GM19239 (cell line): ENCODE measurements at places on chromosomes 6 and 20.

DNA sequence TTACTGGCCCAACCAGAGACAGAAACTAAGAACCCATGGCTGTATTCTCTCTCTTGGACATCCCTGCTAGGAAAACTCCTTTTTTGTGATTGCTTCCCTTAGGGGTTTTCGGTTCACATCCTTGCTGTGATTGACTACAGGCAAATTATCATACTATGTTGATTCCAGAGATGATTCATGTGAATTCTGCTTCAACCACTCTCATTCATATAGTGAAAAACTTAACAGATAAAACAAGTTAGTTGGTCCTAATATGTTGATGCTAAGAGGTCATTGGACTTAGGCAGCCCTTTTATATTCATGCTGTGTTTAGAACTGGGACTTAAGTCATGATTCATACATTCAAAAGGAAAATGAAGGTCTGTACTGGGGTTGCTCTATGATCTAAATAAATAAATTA, 76.9 kb upstream of the CCN2 start:
- no peak for DNase-seq

DNA sequence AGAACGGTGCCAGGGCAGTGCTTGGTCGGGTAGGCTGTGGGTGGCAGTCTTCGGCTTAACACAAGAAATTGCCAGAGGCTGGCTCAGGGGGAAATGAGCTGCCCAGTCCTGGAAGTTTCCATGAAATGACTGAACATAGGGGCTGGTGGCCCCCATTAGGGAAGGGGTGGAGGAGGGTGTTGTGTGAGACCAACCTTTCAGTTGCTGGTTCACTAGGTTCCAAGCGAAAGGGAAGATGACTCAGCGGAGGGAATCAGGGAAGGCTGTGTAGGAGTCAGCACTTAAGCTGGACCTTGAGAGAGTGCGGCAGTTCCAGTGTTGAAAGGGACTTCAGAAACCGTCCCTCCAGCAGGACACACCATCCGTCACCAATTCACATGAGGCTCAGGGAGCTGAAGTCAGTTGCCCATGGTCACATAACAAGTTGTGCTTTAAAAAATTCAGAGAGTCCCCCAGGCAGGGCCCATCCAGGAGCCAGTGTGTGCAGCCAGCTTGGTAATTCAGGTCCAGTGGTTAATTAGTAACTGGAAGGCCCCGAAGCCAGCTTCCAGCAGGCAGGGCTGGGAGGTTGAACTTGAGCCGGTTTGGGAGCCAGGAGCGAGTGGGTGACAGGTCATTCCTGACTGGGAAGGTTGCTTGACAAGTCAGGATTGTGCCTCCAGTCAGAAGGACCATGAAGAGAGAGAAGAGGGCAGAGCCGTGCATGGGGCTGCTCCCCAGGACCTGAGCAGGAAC, at the start of gene SGK2:
TSS of gene SGK2 (plus strand) at position 616 of the 735 bp plus-strand sequence. CDS start 7,469 bp downstream, outside the sequence.
- DNase-seq, result no peak

GRCh38 chr6:85453052-85453451, 3.2 kb downstream of the NT5E start:
- DNase-seq, result no peak

GRCh38 chr20:46047821-46048220, 18.8 kb downstream of the SLC12A5 start:
- DNase-seq, result no peak

GRCh38 chr6:27096834-27097511, 150.5 kb upstream of the PRSS16 start:
- DNase-seq, result peak; percentile 12

DNA sequence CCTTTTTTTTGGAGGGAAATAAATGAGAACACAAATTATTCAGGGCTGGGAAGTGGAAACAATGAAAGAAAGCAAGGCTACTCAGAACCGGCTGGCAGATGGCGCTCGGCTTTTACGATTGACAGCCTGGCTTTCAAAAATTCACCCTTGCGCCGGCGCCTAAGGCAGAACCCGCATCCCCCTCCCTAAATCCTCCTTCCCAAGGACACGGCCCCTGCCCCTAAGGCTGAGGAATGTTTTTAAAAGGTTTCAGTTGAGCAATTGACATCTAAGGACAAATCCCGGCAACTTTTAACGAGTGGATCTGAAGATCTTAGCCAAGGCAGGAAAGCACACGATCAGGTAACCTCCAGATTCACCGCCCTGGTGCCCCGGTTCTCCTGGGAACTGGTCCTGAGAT, 16.3 kb downstream of the GNAS start:
- DNase-seq, result no peak

DNA sequence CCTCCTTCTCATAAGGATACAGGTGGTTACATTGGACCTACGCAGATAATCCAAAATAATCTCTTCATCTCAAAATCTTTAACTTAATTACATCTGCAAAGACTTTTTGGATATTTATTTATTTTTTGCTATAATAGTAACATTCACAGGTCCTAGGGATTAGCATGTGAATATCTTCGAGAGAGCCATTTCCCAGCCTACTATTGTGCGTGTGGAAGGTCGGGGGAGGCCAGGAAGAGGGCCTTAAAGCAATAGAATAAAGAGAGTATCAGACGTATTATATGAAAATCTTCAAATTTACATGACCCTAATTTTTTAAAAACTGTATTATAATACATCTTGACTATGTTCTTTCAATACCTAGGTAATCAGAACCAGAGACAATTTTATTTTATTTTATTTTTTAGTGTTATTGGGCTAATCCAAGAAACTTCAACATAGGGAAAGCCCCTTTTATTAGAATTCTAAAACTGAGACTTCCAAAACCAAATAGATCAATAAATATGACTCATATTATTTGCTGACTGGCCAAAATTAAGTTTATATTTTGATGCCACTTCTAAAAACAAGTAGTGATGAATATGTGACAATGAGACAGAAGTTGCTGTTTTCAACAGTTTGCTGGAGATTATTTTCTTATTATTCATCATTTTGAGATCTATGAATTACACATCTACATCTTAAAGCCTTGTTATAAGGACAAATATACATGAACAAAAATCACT, 536.1 kb downstream of the NKAIN2 start:
- no peak for DNase-seq

DNA sequence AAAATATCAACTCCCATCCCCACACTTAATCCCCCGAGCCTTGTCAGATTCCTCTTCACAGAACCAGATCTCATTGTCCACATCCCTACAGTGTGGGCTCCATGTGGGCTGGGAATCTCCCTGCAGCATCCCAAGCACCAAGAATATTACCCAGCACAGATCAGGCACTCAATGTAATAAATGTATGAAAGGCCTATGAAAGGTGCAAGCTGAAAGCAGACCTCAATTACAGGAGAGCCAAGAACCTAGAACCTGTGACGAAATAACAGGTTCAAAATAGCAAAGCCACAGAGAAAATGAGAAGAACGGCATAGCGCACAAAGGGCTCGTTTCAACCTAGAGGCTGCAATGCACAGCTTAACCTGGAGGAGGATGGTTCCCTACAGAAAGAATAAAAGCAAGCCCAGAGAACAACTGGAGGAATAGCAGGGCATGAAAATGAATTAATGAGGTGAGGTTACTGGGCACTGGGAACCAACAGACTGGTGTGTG, 3.1 kb downstream of the SLC23A2 start:
- DNase-seq, result no peak

DNA sequence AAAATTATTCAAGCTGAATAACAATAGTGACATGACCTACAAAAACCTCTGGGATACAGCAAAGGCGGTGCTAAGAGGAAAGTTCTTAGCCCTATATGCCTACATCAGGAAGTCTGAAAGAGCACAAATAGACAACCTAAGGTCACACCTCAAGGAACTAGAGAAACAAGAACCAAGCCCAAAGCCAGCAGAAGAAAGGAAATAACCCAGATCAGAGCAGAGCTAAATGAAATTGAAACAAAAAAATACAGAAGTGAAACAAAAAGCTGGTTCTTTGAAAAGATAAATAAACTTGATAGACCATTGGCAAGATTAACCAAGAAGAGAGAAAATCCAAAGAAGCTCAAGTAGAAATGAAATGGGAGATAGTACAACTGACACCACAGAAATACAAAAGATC, 47.6 kb upstream of the NOTCH4 start:
- no peak for DNase-seq

DNA sequence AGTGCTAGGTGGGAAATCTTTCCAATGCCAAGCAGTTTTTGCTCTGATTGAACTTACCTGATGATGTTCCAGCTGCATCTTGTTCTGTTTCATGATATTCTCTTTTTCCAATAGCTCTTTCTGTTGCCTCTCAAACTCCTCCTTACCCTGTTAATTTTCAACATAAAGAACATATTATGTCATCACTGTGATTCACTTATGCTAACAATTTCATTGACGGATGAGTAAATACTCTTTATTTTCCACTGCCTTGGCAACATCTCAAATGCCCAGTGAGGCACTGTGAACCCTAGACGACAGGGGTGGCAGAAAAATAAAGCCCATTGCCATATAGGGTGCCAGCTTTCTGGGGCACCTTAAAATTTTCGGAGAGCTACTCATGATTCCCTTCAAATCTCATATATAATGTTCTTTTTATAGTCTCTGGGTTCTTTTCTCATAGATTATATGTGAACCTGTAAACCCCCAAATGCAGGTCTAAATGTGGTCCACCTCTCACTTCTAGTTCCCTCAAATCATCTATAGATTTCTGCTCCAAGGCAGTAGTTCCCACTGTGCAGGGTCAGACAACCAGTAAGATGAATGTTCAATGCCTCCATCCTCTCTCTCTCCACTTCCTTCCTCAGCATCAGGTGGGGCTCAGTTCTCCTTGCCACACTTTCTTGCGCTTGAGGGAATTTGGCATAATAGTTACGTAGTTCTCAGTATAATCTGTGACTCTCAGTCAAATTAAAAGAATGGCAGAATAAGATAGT, 44.1 kb downstream of the NEDD9 start:
- no peak for DNase-seq

- no peak for DNase-seq
Measured at GRCh38 chr20:56222201-56222600, 26.3 kb upstream of the MC3R start.

DNA sequence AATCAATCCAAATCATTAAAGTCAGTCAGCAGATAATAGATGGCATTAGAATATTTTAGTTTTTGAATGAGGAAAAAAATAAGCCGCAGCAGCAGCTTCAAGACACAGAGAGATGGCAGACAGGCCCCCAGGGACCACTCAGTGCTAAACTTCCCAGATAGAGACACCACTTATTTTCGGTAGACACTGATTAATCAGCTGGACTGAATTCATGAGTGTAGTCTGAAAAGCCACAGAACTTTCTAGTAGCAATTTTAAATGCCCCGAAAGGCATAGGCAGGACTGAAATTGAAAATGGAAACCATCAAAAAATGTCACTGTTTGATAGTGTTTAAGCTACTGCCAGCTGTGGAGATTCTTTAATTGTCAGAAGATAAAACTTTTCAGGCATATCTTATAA, 3.1 kb upstream of the CLDN20 start:
- no peak for DNase-seq

DNA sequence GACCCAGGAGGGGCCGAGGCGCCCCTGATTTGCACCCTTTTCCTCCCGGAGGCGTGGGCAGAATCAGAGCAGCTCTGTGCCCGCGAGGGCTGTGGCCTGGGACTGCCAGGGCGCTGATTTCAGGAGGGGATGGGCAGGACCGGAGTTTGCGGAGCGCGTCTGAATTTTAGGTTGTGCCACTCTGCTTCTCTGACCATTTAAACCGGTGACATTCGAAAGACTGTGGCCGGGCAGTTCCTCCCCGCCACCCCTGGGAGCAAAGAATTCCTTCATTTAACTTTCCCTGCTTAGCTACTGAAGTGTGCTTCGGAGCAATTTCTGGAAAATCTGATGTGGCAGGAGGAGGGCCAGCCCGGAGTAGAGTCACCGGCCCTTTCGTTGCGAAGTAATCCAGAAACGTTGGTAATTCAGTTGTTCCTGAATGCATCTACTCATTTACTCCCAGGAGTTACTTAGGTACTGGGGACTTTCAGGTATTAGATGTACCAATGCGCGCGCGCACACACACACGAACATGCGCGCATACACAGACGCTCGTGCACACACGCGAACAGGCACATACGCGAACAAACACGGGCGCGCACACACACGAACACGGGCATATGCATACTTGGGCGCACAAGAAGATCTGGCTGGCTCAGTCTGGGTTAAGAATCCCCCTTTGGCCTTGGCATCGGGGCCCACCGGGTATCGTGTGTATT, 568 bp downstream of the CCDC170 start:
- no peak for DNase-seq

GRCh38 chr20:48849299-48849698, 21.5 kb upstream of the PREX1 start:
- DNase-seq, result no peak
